ENCODE measurements at places on chromosomes 13 and 19. TPM values are rescaled to one million over a fixed set of nuclear protein-coding genes. Genes with fewer than 3 reads are reported as not detected.

The CEACAM7 gene
- total RNA-seq, result not detected

The ZNF175 gene
- total RNA-seq, result 11.3 TPM

The JAK3 gene
- 125 TPM for total RNA-seq

The CLDND2 gene
- 22.3 TPM for total RNA-seq

The LGALS7B gene
- total RNA-seq, result not detected

The ZNF358 gene
- total RNA-seq, result 8.9 TPM

The LRRC63 gene
- 0.48 TPM for total RNA-seq

The ZNF256 gene
- 6.2 TPM for total RNA-seq

The LATS2 gene
- total RNA-seq, result 1.4 TPM

The FUT1 gene
- total RNA-seq, result 0.17 TPM

The CEACAM5 gene
- total RNA-seq, result not detected

The NLRP7 gene
- not detected for total RNA-seq

The APOC4 gene
- not detected for total RNA-seq

The KXD1 gene
- 129 TPM for total RNA-seq

The GARRE1 gene
- total RNA-seq, result 10.5 TPM

The KLK2 gene
- total RNA-seq, result not detected

Data from activated CD8-positive, alpha-beta memory T cell treated with anti-CD3 and anti-CD28 coated beads for 36 hours (primary cell).